ENCODE measurements at places on chromosomes 5 and 9.
A peak's percentile ranks its signal among the peaks of the same experiment; 100 is the strongest.

DNA sequence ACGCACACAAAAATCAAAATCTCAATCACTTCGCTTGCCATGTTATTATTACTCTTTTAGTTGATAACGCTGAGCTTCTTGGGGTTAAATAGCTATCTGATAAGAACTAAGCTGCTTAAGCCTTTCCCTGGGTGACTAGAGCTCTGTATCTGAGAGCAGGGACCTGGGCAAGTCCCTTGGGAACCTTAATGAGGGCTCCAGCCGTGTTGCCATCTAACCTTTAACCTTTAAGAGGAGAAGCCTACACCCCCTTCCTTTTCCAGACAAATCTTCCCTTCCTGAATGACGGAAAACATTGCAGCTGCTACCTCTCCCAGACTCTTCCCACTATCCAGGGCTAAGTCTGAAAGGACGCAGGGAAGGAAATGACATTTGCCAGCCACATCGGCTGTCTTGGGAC, 216.5 kb upstream of the RAI14 start:
- DNase-seq: no peak

DNA sequence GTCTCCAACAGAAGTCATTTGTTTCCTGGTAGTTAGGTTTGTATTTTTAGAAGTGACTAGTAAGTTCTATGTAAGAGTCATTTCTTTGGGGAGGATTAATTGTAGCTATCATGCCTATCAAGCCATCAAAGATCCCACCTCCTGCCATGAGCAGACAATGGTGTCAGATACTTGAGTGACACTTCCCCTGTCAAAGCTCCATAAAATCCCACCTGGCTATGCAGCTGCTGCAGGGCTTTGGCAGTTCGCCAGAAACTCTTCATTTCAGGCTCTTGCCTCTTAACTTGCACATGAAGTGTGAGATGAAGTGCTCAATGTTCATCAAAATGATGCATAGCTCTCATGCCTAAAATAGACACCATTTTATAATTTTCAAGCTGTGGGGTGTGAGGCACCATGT, 312.1 kb downstream of the CDH12 start:
- DNase-seq: no peak

DNA sequence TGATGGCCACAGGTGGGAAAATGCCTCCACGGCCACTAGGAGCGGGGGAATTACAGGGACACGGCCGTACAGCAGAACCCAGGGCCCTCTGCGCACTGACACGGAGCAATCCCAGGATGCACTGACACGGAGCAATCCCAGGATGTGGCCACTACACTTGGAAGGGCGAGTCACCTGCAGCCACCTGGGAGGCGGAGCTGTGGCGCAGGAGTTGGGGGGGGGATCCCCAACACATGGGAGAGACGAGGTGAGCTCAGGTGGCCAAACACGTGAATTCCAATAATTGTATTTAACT, 6.8 kb downstream of the CLPTM1L start:
- no peak for DNase-seq

- no peak for DNase-seq
Observed at GRCh38 chr5:92775711-92776615, 805.1 kb downstream of the NR2F1-AS1 start.

DNA sequence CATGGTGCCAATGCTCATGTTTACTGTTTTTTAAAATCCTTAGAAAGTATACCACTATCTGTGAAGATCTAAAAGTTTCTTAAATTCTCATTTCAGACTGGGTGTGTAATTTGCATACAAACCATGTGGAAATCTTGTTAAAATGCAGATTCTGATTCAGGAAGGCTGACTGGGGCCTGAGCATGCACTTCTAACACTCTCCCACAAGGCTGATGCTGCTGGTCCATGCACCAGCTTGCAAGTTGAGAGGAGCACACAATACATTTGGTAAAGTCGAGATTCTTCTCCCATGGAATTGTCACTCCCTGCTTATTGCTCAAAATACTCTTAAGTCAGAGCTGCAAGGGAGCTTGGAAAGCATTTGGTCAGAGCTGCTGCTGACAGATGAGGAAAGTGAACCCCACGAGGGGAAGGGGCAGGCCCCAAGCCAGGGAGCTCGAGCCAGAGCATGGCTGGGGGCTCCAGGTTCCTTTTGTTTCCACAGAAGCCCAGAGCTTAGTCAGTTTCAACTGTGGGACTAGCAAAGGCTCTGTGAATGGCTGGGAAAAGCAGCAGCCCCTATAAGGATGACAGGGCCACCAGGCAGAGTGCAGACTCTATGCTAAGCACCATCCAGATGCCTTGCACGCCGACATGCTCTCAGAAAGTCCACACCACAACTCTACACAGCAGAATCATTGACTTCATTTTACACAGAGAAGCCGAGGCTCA, 93.5 kb upstream of the HAND1 start:
- no peak for DNase-seq

DNA sequence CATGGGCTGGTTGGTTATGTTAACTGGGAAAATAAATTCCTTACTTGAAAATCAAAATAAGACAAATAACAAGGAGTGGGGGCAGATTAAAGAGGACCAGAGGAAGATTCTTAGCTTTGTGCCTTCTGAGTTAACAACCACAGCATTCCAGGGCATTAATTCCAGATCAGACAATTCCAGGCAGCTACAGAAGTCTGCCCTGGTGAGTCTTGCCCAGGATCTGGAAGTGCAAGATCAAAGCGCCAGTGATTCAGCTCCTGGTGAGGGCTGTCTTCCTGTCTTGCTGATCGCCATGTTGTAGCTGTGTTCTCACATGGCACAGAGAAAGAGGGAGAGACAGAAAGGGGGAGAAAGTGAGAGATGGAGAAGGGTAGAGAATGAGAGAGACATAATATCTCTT, 65.6 kb downstream of the ANXA2R start:
- no peak for DNase-seq

- no peak for DNase-seq
Observed at GRCh38 chr5:38583500-38583899, 27.1 kb upstream of the LIFR start.

- no peak for DNase-seq
Observed at GRCh38 chr5:93577854-93578812, 2.9 kb downstream of the NR2F1-AS1 start.

GRCh38 chr5:18900644-18901043, 1087.4 kb downstream of the CDH18 start:
- DNase-seq: no peak

DNA sequence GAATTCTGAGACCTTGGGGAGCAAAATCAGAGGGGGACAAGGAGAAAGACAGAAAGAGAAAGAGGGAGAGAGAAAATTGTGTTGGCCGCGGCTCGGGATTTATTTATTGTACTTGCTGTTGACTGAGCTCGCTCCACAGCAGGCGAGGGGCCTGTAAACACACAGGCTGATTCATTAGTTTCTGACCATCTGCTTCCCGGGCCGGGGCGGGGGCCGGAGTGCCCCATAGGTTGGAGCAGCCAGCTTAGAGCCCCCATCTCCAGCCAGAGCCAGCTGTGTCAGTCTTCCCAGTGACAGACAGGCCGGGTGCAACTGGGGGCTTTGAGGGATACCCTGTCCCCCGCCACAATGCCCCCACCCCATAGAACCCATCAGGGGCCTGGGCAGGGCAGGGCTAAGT, 30.9 kb downstream of the NTNG2 start:
- DNase-seq: no peak

GRCh38 chr9:114097613-114098020, 1.5 kb downstream of the KIF12 start:
- DNase-seq: no peak

DNA sequence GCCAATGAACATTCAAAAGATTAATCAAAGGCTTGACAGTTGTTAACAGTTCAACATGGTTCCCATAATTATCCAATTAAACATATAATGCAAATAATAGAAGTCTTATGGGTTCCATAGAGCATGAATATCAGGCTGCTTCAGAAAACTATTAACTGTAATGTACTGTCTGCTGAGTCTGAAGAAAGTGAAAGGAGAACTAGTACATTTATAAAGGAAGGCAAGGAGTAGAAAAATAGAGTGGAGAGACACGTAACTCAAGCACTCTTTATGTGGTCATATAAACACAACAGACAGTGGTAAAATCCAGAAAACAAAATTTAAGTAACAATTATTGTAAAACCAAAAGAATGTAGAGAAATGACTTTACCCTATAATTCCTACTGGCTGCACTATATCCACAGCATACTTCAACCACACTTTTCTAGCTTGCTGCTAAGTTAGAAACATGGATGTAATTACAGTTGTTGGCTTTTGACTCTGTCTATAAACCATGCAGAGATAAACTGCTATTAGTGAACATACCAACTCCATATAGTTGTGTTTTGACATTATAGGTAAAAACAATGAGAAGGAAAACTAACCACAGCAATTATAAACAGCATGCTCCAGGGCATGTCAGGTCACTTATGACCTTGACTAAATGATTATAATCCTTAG, 32.7 kb downstream of the NFIB start:
- no peak for DNase-seq

DNA sequence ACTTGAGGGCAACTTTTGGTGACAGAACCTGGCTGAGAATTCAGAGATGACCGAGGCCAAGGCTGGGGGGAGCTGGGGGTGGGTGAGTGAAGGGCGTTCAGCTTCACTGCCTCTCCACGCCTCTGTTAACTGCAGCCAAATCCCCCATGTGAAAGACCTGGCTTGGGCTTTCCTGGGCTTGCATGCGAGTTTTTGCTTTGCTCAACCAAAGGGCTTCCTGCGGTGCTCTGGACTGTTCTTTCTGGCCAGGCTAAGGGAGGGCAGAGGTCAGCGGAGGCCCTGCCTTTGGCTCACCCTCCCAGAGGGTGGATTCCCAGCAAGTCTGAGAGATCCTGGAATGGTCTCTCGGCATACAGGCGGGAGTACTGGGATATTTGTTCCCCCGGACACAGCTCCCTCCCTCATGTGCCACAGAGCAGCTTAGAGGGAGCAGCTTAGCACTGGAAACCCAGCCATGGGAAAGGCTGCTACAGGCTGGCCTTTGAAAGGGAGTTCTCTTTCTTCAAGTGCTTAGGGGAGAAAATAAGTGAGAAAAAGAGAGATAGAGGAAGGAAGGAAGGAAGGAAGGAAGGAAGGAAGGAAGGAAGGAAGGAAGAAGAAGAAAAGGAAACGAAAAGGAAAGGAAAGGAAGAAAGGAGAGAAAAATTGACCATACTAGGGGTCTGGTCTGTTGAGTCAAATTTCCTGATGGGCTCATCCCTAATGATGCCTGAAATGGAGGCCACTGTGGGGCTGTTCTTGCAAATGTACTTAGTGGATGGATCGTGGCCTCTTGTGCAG, 158.8 kb downstream of the FGF18 start:
- no peak for DNase-seq

- peak; percentile 22 for DNase-seq
Observed at GRCh38 chr5:73201547-73202513, 28.8 kb downstream of the TMEM174 start.

DNA sequence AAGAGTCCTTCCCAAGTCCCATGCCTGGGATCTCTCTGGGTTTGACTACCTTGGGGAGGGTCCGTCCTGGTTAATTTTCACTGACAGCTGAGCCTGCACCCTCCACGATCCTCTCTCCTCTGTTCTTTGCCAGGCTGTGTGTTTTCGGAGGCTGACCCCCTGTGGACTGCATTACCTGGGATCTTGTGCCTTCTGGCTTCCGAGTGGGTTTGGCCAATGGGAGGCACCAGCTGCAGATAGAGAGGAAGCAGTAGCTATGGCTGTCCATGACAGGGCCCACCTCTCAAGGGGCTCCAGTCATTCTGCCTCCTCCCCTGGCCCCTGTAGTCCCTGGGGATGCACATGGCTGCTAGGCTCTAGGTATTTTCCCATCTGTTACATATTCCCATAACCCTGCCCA, 285.0 kb downstream of the DMRT2 start:
- DNase-seq: no peak

- no peak for DNase-seq
Observed at GRCh38 chr9:68950689-68951088, 63.2 kb downstream of the PRKACG start.

DNA sequence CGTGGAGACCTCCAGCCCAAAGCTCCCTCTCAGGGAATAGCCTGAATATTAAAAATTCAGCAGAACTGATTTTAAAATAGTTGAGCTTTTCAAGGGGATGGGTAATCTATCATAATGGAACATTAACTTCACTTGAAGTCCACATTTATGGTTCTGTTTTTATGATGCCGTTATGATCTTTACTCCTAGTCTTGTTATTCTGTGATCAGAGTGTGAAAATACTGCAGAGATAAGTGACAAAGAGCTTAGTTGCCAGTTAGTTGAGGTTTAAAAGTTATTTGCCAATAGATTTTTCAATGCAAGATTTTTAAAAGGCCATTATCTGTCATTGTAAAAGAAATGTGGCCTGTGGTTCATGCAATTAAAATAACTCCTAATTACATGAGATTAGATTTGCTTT, 189.9 kb upstream of the RGMB start:
- no peak for DNase-seq

DNA sequence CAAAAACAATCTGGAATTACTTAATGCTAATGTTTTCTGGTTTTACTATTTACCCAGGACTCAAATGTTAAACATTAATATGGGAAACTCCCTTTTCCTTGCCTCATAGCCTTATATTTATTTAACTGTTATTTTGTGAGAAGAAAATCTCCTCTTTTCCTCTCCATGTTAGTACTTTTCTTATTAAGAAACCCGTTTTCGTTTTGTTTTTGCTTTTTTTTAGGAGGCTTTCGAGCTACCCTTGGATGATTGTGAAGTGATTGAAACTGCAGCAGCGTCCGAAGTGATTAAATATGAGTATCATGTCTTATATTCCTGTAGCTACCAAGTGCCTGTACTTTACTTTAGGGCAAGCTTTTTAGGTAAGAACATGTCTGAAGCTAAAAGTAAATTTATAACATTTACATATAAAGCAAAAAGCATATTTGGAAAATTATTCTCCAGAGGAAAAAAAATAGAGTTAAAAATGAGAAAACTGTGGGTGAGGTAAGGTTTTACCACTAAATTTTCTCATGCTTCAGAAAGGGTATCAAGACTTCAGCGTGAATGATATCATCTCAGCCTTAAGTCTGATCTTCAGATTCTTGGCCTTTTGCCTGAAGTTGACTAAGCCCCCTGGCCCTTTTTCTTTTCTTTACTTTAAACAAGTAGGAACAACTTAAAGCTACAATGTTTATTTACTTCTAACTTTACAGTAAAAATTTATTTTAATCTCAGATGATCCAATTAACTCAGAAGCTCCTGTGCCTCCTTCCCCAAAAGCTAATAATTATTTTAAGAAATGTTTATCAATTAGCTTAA, 113.8 kb downstream of the RPS23 start:
- no peak for DNase-seq

- no peak for DNase-seq
Observed at GRCh38 chr5:116479776-116480675, 94.6 kb downstream of the SEMA6A start.

DNA sequence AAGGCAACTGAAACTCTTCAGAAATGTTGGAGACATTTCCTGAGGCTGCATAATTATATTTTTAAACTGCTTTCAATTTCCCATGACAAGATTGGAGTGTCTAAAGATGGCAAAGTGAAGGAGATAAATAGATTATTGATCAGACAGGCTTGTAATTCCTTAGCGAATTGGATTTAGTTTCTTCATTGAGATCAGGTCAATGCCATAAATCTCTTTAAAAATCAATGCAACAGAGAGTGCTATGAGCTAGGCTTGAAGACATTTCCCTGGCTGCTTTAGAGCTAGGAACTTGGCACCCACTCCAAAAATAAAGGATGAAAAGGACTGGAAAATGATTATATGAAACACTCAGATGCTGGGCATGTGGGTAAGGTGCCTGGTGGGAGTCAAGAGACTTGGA, 828.4 kb downstream of the TLR4 start:
- DNase-seq: no peak

Data from GM04504 (cell line).